ENCODE measurements at places on chromosomes 5 and 9.

DNA sequence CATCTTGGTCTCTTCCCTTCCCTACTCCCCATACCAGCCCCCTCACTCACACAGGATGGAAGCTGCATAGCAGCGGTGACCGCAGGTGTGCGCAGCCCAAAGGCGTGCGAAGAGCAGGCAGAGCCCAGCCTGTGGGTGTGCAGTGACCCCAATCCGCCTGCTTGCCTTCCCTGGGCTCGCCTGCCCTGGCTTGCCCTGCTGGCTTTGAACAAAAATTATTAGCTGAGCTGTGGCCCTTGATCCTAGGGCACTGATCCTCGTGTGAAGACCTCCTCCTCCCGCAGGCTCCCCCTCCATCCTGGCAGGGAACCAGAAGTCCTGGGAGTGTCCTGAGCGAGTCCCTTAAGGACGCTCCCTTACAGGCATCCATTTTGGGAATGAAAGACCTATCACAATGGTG, 31.9 kb downstream of the MORN5 start:
- DNase-seq, result no peak

DNA sequence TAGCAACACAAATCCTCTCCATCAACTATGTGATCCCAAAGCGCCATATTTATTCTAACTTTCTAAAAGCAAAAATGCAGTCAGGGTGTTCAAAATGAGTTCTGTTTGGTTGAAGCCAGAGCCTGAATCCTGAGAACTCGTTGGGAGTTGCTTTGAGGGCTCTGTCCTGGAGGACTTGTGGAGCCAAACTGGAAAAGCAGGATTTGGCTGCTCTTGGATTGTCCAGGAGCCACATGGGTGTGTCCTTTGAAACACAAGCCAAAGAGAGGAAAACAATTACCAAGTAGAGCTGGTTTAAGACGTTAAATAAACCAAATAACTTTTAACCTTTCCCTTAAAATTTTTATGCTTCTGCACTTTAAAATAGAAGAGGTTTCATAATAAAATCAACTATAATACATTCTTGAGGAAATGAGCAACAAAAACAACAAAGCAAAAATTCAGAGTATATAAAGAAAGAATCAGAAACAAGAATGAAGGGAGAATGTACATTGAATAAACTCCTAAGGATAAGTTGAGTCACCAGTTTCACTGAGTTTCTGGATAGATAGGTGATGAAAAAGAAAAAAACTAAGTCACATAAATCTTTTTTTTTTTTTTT, 13.5 kb downstream of the C5orf46 start:
- no peak for DNase-seq

GRCh38 chr5:126339215-126339805, 83.9 kb upstream of the GRAMD2B start:
- no peak for DNase-seq

- DNase-seq, result no peak
Measured at GRCh38 chr5:10896016-10896415, 135.0 kb upstream of the DAP start.

DNA sequence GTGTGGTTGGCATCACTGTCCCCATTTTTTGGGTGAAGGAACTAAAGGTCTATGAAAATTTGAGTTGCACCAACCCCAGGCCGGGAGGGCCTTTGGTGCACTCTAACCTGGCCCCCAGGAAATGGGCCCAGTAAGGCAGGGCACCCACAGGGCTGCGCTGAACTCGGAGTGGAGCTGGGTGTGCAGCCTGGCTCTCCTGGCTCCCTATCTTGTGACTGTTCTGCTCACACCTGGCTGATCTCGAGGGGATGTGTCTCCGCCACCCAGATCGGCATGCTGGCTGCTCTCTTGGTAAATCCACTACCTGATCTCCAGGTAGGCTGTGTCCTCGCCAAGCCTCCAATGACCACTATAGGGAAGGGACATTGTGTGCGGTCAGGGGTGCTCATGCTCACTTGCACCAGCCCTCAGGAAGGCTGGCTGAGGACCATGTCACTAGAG, 259.8 kb downstream of the NSG2 start:
- no peak for DNase-seq

GRCh38 chr5:74506119-74506518, 134.4 kb downstream of the ENC1 start:
- DNase-seq, result no peak

DNA sequence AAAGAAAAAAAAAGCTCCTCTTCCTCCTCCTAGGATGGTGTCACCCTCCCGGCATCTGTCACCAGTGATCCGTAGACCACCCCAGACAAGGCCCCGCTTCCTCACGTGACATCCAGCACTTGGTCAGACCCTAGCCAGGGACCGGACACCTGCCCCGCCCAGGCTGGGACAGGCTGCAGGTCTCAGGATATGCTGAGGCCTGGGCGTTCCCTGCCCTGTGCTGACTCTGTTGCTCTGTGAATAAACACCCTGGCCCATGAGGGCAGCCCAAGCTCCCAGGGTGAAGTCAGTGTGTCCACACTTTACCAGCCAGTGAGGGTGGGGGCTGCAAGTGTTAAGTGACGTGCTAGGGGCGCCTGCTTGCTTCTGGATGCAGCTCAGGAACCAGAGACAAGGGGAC, 5.6 kb downstream of the EDF1 start:
- no peak for DNase-seq

DNA sequence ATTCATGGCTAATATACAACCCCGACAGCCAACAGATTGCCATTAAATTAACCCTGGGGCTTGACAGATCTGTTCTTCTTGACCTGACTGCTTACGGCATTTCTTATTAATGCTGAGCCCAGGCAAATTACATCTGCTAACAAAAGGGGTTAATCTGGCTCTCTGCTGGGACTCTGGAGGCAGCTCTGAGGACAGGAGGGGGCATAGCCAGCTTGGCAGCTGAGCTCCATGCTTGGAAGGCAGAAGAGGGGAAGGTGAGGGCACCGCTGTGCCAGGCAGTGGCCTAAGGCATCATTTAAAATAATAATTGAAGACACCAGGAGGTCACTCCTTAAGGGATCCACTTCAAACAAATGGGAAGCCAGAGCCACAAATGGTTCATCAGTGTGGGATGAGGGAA, 126.0 kb upstream of the GPR151 start:
- no peak for DNase-seq

- no peak for DNase-seq
Measured at GRCh38 chr5:131242728-131243255, 21.1 kb upstream of the CDC42SE2 start.

DNA sequence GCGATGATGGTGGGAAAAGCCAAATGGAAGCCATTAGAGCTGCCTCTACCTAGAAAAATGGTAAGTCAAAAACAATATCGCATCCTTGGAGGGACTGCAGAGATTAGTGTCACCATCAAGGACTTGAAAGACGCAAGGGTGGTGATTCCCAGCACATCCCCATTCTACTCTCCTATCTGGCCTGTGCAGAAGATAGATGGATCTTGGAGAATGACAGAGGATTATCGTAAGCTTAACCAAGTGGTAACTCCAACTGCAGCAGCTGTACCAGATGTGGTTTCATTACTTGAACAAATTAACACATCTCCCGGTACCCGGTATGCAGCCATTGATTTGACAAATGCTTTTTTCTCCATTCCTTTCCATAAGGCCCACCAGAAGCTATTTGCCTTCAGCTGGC, 23.8 kb downstream of the ERP44 start:
- DNase-seq, result no peak

DNA sequence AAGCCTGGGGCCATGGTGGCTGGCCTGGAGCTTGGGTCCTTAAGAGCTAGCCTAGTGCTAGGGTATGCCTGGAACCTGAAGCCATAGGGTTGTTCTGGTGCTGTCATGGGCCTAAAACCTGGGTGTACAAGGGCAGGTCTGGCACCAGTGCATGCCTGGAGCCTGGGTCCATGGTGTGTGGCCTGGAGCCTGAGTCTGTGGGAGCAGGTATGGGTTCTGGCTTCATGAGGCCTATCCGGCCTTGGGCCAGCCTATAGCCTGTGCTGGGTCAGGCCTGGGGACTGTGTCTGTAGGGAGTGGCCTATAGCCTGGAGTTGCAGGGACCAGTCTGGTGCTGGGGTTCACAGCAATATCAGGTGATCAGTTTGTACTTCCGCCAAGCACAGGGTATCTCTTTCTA, 347.2 kb upstream of the MEF2C start:
- DNase-seq, result no peak

- DNase-seq, result no peak
Measured at GRCh38 chr9:124595743-124596142, 88.5 kb upstream of the NR5A1 start.

DNA sequence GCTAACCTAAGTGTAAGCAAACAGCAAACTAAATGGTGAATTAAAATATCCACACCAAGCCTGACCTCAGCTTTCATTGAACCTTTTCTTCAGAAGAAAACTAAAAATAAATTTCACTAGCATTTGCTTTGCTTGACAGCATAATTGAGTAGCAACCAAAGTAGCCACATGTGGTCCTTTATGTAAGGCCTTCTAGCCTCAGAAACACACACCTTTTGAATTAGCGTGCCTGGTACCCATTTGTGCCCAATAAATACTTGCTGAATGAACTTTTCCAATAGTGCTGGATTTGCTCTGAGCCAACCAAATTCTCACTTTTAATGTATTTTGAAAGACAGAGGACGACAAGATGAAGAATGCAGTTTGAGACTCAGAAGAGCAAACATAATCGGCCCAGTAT, 2.1 kb upstream of the NIPBL start:
- DNase-seq, result no peak

- no peak for DNase-seq
Measured at GRCh38 chr9:115456515-115456914, 338.6 kb upstream of the TNC start.

DNA sequence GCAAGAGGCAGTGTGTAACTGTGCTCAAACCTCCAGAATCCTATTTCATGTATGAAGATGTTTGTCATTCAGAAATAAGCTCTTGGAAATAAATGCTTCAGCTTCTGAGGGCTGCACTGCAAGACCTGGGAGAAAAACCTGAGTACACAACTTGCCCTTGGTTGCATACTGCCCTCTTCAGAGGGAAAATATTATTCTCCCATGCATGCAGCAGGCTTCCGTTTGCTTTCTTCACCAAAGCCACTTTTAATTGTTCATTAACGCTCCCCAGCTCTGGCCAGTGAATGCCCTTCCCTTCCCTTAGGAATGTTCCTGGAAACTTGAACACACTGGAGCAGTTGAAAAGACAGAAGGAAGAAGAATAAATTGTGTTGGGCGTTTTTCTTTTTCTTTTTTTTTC, 2.5 kb upstream of the WHRN start:
- no peak for DNase-seq

GRCh38 chr9:37429441-37430285, 7.2 kb downstream of the GRHPR start:
- no peak for DNase-seq

DNA sequence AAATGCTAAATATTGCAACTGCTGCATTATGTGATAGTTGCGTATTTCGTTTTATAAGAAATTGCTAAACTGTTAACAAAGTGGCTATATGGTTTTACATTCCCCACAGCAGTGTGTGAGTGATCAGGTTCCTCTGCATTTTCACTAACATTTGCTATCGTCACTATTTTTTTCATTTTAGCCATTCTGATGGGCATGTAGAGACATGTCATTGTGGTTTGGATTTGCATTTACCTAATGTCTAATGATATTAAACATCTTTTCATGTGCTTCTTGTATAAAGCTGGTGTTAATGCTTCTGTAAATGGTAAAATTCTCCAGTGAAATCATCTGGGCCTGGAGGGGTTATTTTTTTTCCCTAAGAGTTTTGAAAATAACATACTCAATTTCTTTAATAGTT, 61.6 kb downstream of the ERCC6L2 start:
- no peak for DNase-seq

- DNase-seq, result no peak
Measured at GRCh38 chr9:32260151-32260862, 124.1 kb upstream of the ACO1 start.

- DNase-seq, result no peak
Measured at GRCh38 chr5:54526604-54527288, 9.2 kb downstream of the SNX18 start.

DNA sequence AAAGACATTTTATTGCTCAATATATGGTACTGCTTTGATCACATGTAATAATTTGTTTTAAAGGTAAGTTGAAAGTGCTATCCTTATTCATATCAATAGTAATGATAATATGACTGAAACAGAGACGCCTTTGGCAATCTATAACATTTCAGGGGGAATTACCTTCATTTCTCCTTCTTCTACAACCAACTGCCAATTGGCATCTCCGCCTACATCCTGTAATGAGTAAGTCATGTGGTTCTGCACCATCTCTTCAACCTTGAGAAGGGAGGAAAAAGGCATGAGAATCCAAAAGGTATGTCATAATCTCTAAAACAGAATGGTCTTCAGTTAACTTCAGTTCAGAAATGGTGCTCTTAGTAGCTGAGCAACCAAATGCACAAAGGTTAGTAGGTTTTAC, 52.4 kb downstream of the HMGCR start:
- DNase-seq, result no peak

- DNase-seq, result no peak
Measured at GRCh38 chr9:120866651-120867050, 10.3 kb downstream of the PHF19 start.

- DNase-seq, result no peak
Measured at GRCh38 chr9:8254541-8254940, 455.0 kb upstream of the DMAC1 start.

DNA sequence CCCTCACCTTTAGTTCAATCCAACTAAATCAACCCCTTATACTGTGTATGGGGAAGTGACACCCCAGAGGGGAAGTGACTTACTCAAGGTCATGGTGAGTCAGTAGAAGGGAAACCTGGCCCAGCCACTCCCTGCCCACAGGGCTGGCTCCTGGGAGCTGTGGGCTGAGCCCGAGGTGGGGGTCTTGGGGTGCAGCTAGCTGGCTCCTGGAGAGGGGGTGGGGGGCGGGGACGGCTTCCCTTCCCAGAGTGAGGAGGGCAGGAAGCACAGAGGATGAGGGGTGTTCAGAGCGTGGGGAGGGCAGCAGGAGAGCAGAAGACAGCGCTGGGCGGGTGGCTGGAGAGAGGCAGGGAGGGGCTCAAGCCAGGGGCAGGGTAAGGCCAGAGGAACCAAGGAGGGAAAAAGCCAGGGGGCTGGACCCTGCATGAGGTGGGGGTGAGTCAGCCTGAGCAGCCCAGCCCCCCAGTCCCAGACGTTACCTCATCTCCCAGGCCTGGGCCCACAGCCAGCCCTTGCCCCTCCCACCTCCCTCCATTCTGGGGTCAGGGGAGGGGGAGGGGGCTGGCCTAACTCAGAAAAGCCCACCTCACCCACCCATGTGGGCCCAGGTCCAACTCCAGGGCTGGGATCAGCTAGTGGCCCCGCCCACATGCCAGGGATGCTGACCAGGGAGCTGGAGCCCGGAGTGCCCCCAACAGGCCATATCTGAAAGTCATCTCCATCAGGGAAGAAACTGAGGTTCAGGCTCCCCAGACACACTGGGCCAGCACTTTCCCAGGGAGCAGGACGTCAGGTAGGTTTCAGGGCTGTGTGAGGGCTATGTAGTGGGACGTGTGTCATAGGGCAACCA, 2.8 kb downstream of the PDLIM7 start:
- no peak for DNase-seq

DNA sequence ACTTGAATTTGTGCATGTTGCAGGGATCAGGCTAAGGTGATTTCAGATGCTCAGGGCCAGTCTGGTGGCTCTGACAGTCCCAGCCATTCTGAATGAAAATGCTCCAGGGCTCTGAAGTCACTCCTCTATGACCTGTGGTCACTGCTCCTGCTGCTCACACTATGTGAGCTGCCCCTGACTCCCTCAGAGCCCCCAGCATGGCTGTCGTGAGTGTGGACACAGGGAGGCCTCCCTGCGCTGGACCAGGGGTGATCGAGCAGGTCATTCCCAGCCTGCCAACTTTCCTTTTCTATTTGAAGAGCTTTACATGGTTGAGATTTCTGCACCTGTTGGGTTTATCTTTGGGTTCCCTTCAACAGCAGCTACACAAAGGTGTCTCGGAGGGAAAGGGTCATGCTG, 74.5 kb downstream of the WNK2 start:
- DNase-seq, result no peak

GRCh38 chr5:141494761-141495452, 6.0 kb downstream of the PCDHGC5 start:
- no peak for DNase-seq
